ENCODE measurements at places on chromosomes 4 and X.

DNA sequence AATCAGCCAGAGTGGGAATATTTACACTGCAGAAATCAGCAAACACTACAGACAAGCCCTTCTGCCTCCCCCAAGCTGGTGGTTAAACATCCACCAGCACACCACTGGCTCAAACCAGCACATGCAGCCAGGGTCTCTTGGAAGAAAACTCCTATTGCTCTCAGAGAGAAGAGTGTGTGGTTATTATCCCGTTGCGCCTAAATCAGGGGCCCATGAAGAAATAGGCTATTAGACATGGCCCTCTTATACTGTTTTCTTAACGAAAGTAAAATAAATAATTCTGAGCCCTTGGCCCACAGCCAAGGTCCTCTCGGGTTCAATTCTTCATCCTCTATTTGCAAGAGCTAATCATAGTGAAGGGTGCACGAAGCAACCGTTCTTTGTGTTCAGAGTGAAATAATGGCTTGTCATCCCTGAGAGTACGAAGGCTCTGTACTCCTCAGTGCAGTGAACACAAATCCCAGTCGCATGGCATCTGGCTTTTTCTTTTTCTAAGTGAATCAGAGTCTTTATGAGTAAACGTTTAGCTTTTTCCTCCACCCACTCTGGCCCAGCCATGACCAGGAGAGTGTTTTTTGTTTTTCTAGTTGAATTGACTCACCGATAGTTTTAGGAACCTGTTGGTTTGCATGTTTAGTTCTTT lies 33.4 kb upstream of the RBM47 start:
- DNase-seq, result peak; percentile 98

- DNase-seq, result peak; percentile 49
These were observed 53.3 kb downstream of the RGS12 start for GRCh38 chr4:3346146-3346545.

DNA sequence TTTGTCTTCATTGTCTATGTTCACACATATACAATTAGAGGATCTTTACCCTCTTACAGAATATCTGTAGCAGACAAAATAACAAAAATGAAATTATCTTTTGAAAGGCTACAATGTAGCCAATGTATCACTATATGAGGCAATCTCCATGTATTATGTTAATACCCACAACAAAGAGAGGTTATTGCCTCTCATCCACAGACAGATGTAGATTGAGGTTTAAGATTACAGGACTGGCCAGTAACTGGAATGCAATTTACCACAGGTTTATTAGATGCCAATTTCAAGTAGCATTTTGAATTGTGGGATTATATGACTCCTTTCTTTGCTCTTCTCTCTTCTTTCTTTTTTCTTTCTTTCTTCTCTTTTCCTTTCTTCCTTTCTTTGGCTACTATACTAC lies 242.6 kb downstream of the ANKRD50 start:
- DNase-seq, result no peak

DNA sequence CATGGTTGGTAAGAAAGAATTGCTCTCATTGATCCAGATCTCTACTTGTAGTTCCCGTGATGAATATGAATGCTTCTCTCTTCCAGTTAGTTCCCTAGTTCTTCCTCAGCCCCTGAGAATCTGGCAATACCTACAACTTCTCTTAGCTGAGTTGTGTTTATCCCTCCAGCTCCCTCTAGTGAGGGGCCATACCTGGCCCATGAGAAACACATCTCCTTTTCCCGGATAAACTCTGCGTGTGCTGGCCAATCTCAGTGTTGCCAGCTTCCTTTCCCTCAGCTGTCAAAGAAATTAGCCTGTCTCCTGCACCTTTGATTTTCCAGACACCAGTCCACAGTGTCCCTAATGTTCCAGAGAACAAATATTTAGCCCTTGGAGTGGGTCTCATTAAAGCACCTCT lies 5.7 kb downstream of the CBLL2 start:
- DNase-seq, result no peak

GRCh38 chr4:155667222-155667567 lies 547 bp downstream of the GUCY1A1 start:
- DNase-seq, result no peak

GRCh38 chr4:96356591-96357370 lies 516.9 kb downstream of the PDHA2 start:
- no peak for DNase-seq

DNA sequence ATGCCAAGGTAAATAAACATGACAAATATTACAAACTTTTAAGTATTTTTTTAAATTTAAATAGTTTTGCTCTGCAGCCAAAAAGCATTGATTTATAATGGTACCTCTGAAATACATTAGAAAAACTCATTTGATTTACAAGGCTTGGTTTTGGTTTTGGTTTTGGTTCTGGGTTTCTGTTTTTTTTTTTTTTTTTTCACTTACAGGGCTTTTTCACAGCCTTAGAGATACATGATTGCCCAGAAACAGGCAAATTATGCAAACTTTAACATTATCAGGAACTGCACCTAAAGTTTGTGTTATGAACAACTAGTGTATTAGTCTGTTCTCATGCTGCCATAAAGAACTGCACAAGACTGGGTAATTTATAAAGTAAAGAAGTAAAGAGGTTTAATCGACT lies 196.4 kb upstream of the DDX53 start:
- no peak for DNase-seq

- DNase-seq, result no peak
These were observed 3.5 kb upstream of the CDKL2 start for GRCh38 chr4:75633846-75634245.

DNA sequence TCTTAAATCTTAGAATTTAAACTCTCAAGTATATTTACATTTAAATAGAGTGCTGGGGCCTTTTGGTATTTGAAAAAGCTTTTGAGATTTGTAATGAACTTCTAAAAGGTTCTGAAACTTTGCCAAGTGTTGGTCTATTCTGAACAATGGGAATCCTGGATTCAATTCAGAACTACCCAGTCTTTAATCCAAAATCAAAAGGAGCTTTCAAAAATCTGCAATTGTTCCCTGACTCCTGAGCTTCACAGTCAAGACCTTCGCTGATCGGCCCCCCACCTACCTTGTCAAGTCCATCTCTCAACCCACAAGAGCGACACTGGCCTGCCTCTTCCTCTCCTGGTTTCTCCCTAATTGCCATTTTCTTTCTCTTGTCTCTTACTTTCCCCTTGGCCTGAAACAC lies 666.1 kb upstream of the BOD1L1 start:
- no peak for DNase-seq

- DNase-seq, result peak; percentile 43
These were observed 53.3 kb downstream of the MED28 start for GRCh38 chr4:17667653-17668201.

DNA sequence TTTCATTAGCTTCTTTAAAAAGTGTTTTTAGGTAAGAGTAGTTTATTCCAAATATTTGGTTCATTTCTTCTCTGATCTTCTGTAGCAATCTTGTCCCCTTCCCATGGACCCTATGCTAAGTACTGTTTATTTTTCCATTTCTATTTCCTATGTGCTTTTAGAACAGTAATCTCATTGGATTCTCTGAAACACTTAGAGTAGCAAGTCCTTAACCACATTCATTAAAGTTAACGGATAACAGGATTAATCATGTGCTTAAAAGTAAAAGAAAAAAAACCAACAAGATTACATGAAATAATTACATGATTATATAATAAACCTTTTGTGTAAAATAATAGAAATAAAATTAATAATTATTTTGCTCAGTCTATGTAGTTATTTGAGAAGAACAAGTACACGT lies 929.7 kb downstream of the C4orf33 start:
- DNase-seq, result no peak

DNA sequence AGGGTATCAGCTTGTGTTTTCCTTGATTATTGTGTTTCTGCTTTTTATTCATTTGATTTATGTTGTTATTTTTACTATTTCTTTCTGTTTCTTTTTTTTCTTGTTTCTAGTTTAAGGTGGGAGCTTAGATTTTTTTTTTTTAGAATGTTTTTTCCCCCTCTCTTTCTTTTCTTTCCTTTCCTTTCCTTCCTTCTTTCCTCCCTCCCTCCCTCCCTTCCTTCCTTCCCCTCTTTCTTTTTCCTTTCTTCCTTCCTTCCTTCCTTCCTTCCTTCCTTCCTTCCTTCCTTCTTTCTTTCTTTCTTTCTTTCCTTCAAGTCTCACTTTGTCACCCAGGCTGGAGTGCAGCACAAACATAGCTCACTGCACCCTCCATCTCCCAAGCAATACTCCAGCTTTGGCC lies 31.4 kb upstream of the PRDM8 start:
- DNase-seq, result no peak

GRCh38 chr4:176538217-176538925 lies 218.6 kb downstream of the SPCS3 start:
- no peak for DNase-seq

GRCh38 chr4:172758586-172759340 lies 409.8 kb upstream of the GALNT7 start:
- DNase-seq, result no peak

- no peak for DNase-seq
These were observed at the start of gene KLHL4 for GRCh38 chrX:87517571-87518141. KLHL4 (plus strand) TSS chrX:87517802; CDS start chrX:87517894, 92 bp downstream.

DNA sequence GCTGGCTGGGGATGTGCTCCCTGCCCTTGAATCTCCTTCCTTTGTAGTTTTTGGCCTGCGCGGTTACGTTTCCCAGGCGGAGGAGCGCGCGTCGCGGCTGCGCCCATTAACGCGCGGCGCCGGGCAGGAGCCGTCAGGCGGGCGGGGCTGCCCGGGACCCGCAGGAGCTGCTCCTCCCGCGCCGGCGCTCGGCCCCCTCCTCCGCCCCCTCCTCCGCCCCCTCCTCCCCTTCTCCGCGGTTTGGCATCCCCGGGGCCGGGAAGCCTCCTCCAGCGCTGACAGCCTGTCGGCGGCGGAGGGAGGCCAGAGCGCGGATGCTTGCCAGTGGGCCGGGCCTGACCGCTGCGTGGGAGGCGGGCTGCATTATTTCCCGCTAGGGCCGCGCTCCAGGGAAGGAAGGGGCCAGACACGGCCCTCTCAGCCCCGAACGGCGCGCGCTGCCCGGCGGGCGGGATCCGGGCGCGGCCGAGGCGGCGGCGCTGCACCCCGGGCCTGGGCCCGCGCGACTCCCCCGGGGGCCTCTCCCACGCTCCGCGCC lies at the start of gene DCLK2:
Gene DCLK2, plus strand, starts transcription at position 405 of the 538 bp plus-strand sequence. CDS start 583 bp downstream, outside the sequence.
- DNase-seq, result peak; percentile 10

DNA sequence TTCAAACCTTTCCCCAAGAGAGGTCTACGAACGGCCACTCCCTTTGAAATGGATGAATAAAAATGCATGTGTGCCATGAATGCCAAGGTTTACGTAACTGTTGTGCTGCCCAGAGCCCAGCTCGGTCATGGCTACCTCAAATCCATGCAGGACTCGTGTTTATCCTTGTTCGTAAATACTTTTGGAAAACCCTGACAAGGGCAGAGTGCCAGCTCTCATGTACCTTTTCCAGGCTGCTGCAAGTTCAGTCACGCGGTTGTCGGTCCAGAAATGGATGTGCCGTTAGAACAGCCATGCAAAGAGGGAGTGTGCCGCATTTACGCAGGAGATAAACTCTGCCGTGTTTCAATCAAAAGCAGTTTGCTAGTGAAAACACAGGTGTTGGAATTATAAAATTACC lies 123.4 kb downstream of the AMELX start:
- DNase-seq, result no peak

GRCh38 chr4:22593933-22594332 lies 78.1 kb upstream of the ADGRA3 start:
- DNase-seq, result no peak

- DNase-seq, result no peak
These were observed 122.6 kb upstream of the CXorf66 start for GRCh38 chrX:140087875-140088274.

DNA sequence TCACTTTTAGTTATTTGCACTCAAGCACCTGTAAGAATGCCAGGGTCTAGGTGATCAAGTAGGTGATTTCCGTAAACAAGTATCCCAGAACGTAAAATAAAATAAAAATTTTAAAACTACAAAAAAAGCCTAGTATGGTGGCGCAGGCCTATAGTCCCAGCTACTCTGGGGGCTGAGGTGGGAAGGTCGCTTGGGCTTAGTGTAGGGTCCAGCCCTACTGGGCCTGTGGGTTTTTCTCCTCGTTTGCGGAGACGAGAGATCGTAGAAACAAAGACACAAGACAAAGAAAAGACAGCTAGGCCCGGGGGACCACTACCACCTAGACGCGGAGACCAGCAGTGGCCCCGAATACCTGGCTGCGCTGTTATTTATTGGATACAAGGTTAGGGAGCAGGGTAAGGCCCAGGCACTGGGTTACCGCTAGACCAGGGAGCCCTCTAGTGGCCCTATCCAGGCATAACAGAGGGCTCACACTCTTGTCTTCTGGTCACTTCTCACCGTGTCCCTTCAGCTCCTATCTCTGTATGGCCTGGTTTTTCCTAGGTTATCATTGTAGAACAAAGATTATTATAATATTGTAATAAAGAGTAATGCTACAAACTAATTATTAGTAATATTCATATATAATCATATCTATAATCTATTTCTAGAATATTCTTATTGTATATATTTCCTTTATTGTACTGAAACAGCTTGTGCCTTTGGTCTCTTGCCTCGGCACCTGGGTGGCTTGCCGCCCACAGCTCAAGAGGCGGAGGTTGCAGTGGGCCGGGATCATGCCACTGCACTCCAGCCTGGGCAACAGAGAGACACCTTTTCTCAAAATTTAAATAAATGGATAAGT lies 38.4 kb downstream of the SAGE1 start:
- no peak for DNase-seq

DNA sequence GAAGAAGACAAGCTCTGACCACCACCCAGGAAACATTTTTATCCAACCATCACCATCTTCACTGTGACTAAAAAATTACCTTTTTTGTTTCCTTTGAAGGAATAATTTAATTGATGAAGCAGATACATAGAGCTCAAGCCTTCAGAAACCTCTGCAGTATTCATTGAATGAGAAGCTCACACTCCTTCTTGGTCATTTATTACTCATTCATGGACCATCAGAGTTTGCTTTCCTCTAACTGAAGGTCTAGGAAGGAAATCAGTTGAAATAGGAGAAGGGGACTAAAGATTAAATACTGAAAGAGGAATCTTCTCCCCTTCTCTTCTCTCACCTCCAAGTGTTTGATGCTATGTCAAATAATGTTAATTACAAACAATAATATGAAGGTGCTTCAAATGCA lies 290.6 kb upstream of the KLF3 start:
- no peak for DNase-seq

- DNase-seq, result no peak
These were observed 321.3 kb downstream of the TMA16 start for GRCh38 chr4:163815776-163816175.

DNA sequence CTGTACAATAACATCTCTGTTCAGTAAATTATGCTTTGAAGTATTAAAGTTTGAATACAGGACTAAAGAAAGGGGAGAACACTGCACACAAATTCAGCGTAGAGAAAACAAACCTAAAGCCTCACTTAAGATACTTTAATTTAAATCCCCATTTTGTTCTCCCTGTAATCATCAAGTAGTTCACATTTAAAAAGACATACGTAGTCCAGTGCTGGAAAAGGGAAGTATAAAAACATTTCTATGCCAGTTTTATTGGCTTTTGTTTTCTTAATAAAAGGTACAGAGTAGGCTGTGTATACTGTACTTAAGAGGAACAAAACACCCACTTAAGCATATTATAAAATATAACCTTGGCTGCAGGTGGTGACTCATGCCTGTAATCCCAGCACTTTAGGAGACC lies 101.6 kb downstream of the FGF16 start:
- no peak for DNase-seq

GRCh38 chr4:28250646-28251045 lies 1390.0 kb downstream of the STIM2 start:
- no peak for DNase-seq

GRCh38 chr4:16194214-16194613 lies 32.1 kb downstream of the TAPT1 start:
- DNase-seq, result no peak

GRCh38 chrX:39336671-39337311 lies 535.5 kb downstream of the MID1IP1 start:
- peak; percentile 90 for DNase-seq

- DNase-seq, result no peak
These were observed 476.6 kb downstream of the GRXCR1 start for GRCh38 chr4:43369036-43369594.

All from NCI-H2029 treated with DMSO at 0.1 percent for 48 hours (cell line).